ENCODE measurements at places on chromosomes 11 and 22. TPM values are rescaled to one million over a fixed set of nuclear protein-coding genes. Genes with fewer than 3 reads are reported as not detected.

FBLN1 gene
- total RNA-seq = 289 TPM

GRCh38 chr11:20544603-20545237, 54.7 kb upstream of the SLC6A5 start:
- H3K4me3 ChIP-seq = no peak overlapping the region
- no peak overlapping the region for H3K27ac ChIP-seq
- no peaks in the 10 kb centered on the region for H3K27me3 ChIP-seq
- DNase-seq = no peak

DNA sequence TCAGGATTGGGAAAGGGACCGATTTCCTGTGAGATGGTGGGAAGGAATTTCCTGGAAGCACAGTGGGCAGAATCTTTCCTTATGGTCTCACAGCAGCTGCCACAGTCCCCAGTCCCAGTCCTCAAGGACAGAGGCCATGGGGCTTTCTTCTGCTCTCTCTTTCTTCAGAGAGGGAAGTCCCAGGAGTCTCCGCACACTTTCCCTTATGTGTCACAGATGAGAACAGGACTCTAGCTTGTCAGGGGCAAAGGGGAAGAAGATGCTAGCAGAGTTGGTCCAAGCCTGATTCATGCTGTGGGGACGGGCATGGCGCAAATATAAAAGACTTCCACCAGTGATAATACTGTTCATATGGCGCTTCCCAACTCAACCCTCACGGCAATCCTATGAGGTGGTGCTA, 7.5 kb upstream of the PPFIA1 start:
- H3K4me3 ChIP-seq = no peak overlapping the region
- H3K36me3 ChIP-seq = no peaks in the 10 kb centered on the region
- no peaks in the 10 kb centered on the region for H3K4me1 ChIP-seq
- no peak for DNase-seq

- H3K4me1 ChIP-seq = no peaks in the 10 kb centered on the region
- H3K4me3 ChIP-seq = no peak overlapping the region
- no peak for DNase-seq
- H3K27me3 ChIP-seq = no peaks in the 10 kb centered on the region
Observed at GRCh38 chr11:97345032-97345431, 955.2 kb downstream of the JRKL start.
